ENCODE measurements at places on chromosomes 13 and 19.

GRCh38 chr13:40197936-40198595, 468.4 kb downstream of the FOXO1 start:
- no peak for DNase-seq

DNA sequence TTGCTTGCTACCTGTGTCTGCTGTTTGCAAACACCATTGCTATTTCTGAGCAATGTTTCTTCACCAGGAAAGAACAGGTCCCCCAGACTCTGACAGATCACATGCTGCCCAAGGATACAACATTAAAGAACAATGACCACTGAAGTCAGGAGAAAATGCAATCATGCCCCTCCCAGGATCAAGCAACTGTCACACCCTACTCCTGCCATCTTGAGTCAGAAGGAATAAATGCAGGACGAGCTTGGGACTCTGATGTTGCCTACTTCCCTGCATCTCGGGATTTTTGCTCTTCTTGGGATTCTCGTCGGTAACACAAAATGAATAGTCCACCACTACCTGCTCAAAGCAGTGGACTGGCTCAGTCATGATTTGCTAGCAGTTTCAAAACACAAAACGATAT, 490.6 kb downstream of the COG6 start:
- no peak for DNase-seq

DNA sequence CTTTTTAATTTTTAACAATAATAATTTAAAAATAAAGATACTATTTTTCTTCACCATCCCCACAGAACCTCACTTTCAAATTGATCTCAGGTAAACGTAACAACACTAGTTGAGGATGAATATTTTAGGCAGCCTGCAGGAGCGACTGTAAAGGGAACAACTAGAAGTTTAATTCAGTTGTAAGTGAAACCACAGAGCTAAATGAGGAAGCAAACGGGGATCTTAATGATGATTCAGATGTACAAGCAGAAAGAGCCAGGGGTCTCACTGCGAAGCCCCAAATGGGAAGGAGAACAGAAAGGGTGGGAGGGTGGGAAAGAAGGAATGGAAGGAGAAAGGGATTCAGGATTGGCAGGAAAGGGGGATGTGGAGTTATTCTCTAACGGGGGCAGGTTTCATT, 54.6 kb upstream of the RAP2A start:
- DNase-seq, result no peak

GRCh38 chr13:33277946-33278345, 7.6 kb downstream of the STARD13 start:
- no peak for DNase-seq

GRCh38 chr13:25860265-25860664, 191.6 kb downstream of the SHISA2 start:
- DNase-seq, result no peak

- DNase-seq, result peak; percentile 26
Measured at GRCh38 chr13:101977475-101977874, 424.4 kb downstream of the FGF14 start.

DNA sequence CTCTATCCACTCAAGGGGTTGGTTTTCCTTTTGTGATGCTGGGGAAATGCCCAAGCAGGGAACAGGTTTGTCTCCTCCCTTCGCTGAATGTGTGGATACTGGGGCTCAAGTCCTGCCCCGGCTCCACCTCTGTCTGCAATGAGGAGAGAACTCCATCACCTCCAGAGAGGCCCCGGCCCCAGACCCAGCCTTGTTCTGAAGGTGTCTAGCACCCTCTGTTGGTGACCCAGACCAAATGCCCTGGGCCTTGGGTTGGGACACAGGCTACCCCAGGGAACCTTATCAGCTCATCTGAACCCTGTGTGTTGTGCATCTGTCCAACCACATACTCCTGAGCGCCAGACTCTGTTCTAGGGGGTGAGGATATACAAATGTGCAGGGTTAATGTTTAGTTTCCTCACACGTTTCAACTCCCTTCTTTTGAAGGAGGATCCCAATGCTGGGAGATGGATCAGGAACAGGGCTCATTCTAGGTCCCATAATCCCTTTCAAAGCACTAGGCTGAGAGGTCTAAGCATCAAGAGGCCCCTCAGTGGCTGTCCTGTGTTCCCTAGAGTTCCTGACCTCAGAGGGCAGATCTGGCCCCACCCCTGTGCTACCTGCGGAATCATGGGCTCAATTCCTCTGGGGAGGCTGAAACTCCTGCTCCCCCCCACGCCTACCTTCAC, 112.5 kb upstream of the SLC7A1 start:
- no peak for DNase-seq

GRCh38 chr13:92681239-92681638, 545.4 kb upstream of the GPC6 start:
- DNase-seq, result no peak

DNA sequence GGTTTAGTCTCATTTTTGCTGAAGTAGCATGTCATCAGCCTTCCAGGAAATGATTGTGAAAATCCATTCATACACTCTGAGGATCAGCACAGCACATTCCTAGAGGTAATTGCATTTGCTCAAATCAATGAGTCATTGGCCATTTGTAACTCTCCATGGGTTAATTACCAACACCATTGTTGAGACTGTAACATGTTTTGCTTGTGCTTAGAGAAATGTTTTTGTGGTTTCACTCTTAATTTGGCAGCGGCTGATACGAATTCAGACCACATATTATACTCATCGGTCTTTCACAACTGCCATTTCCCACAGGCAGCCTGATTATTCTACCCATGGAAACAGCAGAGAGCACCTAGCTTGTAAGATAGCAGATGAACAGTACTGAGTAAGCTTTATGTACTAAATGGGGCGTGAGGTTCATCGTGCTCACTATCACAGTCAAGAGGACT, 110.3 kb downstream of the NHLRC3 start:
- no peak for DNase-seq

GRCh38 chr19:14632286-14632685, 42.4 kb downstream of the ADGRE3 start:
- DNase-seq, result no peak

- no peak for DNase-seq
Measured at GRCh38 chr19:55443824-55444480, 852 bp upstream of the SHISA7 start.

GRCh38 chr19:38221919-38222830, 1.8 kb downstream of the DPF1 start:
- no peak for DNase-seq

DNA sequence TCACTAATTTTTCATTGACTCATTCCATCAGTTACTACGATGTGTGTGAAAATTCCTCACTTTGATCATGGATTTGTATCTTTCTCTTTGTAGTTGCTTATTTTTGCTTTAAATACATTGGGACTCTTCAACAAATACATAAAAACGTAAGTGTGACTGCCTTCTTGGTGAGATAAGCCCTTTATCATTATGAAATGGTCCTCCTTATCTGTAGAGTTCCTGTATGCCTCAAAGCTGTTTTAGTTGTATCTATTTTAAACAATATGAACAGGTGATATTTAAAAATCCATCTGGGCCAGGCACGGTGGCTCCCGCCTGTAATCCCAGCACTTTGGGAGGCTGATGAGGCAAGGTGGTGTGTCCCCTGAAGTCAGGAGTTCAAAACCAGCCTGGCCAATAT, 11.3 kb downstream of the DCUN1D2 start:
- DNase-seq, result no peak

- DNase-seq, result no peak
Measured at GRCh38 chr19:3274942-3275582, 50.6 kb downstream of the CELF5 start.

- no peak for DNase-seq
Measured at GRCh38 chr19:35704218-35704617, at the start of gene ZBTB32. Gene ZBTB32, plus strand, starts transcription at chr19:35704558. Its CDS starts 10,069 bp downstream, at chr19:35714627.

DNA sequence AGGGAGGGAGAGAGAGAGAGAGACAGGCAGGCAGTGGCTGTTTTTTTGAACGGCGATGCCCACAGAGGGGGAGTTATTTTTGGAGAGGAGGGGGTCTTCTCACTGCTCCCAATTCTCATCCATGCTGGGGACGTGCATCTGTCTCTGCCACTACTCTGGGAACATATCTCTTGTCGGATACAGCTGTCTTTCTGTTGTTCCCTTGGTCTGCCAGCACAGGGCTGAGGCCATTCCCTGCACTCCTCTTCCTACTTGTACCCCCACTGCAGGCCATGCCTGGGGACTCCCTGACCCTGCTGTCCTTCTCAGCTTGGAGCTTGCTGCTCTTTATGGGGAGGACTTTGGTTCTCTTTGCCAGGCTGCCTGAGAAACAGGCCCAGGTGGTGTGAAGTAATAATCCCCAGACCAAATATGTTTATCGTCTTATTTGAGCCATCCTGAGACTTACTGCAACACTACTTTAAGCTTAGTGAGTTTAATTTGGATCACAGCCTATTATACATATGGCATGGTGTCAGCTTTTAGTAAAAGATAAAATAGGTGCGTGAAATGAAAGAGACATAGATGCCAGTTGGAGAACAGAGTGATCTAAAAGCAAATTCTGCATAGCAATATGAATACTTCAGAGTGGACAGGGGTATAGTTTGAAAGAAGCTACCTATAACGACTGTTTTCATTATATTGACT, 19.1 kb downstream of the LRCH1 start:
- no peak for DNase-seq

DNA sequence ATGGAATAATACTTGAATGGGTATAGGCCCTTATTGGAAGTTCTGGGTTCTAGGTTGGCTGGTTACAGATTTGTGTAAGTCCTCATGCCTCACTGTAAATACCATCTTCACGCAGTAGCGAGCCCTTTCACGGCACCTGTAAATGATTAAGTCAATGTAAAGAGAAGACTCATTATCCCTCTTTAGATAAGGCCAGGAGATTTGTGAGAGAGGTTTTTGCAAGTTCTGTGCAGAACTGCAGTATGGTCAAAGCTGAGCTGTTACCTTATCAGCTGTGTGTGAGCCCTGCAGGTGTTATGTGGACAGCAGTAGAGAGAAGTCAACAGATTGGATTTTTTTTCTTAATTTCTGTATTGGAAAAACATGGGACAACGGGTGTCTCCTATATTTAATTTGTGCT, 141.6 kb downstream of the SHISA2 start:
- DNase-seq, result no peak

GRCh38 chr13:74555651-74556420, 421.6 kb upstream of the KLF12 start:
- DNase-seq, result no peak

GRCh38 chr19:16470911-16471811, 609 bp downstream of the EPS15L1 start:
- no peak for DNase-seq

Measured in NCI-H1092 (cell line).